Upper lobe of right lung (tissue), 1 donor: ENCODE measurements at places on chromosomes 4 and X. TPM values are rescaled to one million over a fixed set of nuclear protein-coding genes. Genes with fewer than 3 reads are reported as not detected.

Gene RHOXF2B
- total RNA-seq = not detected

Gene FAM9B
- total RNA-seq = 0.52 TPM

Gene KDR
- total RNA-seq = 48.6 TPM

Gene CFAP47
- not detected for total RNA-seq

Gene MAGED2
- total RNA-seq = 98.4 TPM

Gene HPGD
- total RNA-seq = 77.2 TPM

Gene TEX11
- total RNA-seq = not detected

Gene TEX13B
- not detected for total RNA-seq

Gene BMX
- total RNA-seq = 3.6 TPM

Gene HTT
- 73.6 TPM for total RNA-seq

Gene CTAG1A
- total RNA-seq = not detected

Gene ITIH6
- not detected for total RNA-seq

Gene ANAPC4
- 33.0 TPM for total RNA-seq

Gene GLRA2
- total RNA-seq = not detected

Gene CXCL3
- total RNA-seq = 9.7 TPM

Gene APLN
- 7.9 TPM for total RNA-seq

Gene RNF113A
- 13.6 TPM for total RNA-seq

Gene SASH3
- 41.2 TPM for total RNA-seq

Gene CEP44
- 16.4 TPM for total RNA-seq

Gene DNAAF6
- total RNA-seq = not detected

Gene USP38
- total RNA-seq = 25.7 TPM
